Mucosa of gallbladder (tissue), 1 donor: ENCODE measurements at places on chromosomes 3 and 15.
A peak's percentile ranks its signal among the peaks of the same experiment; 100 is the strongest.

GRCh38 chr15:52291204-52291603 lies 4.4 kb downstream of the MYO5C start:
- no peak for DNase-seq

DNA sequence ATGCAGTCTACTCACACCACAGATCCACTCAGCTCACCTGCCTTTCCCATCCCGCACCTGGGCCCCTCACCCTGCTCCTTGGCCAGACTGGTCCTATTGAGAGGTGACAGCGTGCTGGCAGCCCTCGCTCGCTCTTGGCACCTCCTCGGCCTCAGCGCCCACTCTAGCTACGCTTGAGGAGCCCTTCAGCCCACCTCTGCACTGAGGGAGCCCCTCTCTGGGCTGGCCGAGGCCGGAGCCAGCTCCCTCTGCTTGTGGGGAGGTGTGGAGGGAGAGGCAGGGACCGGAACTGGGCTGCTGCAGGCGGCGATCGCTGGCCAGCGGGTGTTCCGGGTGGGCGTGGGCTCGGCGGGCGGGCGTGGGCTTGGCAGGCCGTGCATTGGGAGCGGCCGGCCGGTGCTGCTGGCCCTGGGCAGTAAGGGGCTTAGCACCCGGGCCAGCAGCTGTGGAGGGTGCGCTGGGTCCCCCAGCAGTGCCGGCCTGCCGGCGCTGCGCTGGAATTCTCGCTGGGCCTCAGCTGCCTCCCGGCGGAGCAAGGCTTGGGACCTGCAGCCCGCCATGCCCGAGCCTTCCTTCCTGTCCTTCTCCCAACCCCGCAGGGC lies 45.5 kb upstream of the USP3 start:
- DNase-seq = no peak

DNA sequence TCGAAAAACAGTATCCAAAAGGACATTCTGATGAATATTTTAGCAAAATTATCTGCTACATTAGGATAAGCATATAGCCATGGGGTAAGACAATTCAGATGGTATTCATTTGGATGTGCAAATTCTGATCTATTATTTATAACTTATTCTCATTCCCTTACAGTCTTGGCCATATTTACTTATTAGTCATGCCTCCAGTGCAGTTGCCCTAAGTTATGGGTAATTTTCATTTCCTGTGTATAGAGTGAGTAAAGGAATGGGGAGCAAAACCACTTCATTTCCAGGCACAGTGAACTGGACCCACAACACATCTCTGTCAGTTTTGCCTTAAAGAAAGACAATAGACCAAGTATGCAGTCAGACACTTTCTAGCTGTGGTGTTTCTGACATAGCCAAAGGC lies 134.3 kb downstream of the POLQ start:
- DNase-seq = no peak

GRCh38 chr3:103184772-103185171 lies 750.0 kb downstream of the ZPLD1 start:
- no peak for DNase-seq

- no peak for DNase-seq
These were observed 554.8 kb upstream of the CBLB start for GRCh38 chr3:106423321-106424225.

GRCh38 chr3:38120693-38121450 lies 16.1 kb downstream of the ACAA1 start:
- no peak for DNase-seq

DNA sequence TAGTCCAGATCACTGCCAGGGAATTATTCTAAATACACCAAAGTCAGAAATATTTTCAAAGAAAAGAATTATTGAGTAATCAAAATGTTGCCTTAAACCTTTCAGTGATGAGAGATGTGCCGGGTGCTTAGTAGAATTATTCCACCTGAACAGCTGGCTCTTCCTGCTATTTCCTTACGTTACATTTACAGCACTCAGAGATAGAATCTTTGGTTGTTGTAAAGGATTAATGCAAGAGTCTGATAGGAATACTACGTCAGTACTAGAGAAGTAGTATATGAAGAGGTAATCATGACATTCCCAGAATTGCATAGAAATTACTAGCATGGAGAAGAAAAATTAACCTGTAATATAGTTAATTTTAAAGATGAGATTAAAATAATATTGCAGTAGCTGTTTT lies 50.9 kb upstream of the ZDHHC23 start:
- no peak for DNase-seq

- DNase-seq = no peak
These were observed 160.0 kb upstream of the WNT5A start for GRCh38 chr3:55647063-55647462.

GRCh38 chr3:126083511-126083912 lies 412 bp downstream of the SLC41A3 start:
- no peak for DNase-seq

DNA sequence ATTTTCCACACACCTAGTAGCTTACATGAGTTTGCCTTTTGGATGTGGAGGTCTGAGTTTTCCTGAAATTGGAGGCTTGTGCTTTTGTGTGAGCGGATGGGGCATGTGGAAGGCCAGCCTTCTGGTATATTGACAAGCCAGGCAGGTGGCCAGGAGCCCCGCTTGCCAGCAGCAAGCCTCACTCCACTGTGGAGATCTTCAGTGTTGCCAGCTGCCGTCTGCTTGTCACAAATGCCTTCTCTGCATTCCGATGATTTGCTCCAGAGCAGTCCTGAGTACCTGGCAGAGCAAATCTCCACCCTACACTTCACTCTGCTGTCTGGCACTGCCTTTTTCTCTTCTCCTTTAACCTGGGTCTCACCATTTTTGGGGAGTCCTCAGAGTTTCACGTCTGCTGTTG lies 29.1 kb upstream of the CHST2 start:
- DNase-seq = no peak

DNA sequence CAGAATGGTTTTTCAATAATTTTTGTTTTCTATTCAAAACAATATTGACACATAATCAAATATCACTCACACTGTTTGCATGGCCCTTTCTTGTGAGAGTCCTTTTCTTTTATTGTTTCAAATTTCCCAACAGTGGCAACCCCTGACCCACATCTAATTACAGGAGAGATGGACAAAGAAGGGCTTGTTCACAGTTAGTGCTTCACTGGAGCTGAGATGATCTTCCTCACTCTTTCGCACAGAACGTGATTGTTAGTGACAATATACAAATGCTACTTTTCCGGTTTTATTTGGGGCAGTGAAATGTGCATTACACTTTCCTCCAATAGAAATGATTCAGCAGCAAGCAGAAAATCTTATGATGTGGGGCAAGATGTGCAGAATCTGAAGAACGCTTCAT lies 38.6 kb upstream of the TTC14 start:
- no peak for DNase-seq

DNA sequence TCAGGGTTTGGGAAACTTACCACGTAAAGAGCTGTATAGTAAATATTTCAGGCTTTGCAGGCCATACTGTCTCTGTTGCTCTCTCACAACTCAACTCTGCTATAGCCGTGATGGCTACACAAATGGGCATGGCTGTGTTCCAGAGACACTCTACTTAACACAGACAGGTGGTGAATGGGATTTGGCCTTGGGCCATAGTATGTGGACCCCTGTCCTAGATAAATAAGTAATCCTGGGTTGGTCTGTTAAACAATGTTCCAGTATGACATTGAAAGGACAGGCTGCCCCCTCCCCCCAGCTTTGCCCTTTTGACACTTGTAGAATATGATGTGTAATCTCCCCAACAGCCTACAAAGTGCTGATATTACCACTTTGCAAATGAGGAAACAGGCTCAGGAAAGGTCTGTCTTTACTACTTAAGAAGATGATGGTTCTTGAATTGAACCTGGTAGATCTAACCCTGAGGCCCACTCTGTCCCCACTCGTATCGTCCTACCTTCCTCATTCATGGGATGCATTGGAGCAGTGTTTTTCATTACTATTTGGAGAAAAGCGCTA lies 38.4 kb downstream of the SLCO3A1 start:
- DNase-seq = no peak

DNA sequence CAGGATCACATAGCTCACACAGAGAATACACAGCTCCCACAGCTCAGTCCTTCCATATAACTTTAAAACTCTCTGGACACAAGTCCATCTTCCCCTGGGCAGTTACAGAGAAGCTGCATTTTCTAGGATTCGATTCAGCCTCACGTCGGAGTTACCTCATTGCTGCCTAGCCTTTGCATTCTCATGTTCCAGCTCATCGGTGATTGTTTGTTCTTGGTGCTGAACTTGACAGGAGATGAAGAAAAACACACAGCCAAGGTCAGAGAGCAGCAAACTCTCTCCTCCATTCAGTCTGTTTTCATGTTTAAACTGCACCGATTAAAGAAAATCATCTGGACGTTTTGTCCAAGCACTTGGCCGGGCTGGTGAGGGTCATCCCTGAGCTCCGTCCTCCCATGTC lies 375.5 kb upstream of the CFAP20DC start:
- DNase-seq = peak; percentile 42

- DNase-seq = no peak
These were observed 4.5 kb downstream of the THRB start for GRCh38 chr3:24490151-24490550.

GRCh38 chr3:179615458-179616173 lies 11.0 kb downstream of the NDUFB5 start:
- no peak for DNase-seq

DNA sequence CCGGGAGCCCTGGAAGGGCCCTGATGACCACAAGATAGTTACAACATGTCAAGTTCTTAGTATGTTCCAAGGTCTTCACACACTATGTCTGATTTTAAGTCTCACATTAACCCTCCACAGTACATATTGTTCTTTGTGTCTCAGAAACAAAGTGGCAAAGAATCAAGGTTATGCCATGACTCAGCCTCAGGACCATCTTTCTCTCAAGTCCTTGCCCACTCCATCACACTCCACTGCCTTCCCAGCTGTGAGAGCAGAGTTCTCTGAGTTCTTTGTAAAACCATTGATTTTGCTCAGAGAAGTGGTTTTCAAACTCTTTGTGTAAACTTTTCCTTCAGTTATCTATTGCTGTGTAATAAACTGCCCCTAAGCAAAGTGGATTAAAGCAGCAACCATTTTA lies 67.9 kb upstream of the C3orf80 start:
- no peak for DNase-seq

- DNase-seq = no peak
These were observed 19.4 kb downstream of the RIOX2 start for GRCh38 chr3:97952872-97953271.

DNA sequence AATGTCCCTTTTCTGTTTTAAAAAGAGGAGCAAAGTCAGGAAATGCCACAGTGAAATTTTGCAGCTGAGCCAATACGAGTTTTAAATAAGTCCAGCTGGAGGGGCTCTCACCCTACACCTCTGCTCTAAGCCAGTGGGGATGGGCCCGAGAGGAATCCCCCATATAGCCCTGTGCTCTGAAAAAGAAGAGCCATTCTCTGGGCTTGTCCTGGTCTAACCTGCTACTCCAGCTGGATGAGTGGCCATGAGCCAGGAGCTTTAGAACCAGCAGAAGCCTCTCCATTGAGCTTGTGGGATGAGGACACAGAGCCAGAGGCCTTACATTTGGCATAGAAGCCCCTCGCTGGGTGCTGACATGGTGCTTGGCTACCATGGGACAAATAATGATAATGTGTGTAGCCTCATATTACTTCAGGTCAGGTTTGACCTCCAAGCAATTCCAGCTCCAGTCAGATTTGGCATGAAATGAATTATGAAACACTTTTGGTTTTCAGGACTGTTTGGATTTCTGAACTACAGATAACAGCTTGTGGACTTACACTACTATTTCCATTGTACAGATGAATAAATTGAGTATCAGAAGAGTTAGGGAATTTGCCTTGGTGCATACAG lies 172.4 kb downstream of the CHST2 start:
- DNase-seq = no peak

DNA sequence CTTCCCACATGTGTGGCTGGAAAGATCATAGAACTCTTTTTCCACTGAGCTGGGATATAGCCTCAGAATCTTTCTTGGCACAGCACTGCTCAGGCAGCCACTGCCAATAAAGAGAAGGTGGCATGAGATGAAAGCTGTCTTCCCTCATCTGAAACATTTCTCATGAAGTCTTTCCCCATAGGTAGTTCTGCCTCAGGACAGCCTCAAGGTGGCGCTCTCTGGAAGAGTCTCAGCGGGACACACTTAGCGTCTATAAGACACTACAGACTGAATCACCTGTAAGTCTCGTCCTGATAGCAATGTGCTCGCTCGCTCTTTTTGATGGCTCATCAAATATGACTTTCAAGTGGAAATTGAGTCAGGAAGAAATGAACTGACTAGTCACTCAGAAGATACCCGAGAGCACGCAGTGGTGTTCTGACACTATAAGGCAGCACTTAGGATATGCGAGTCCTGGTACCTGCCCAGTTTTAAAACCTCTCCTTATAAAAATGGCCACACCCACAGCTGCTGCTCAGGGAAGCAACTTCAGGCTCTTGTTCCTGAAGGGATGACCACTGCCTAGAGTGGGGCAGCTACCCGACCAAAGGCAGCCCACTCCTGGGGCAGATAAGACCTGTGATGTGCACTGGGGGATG lies 269.5 kb downstream of the SUCLG2 start:
- DNase-seq = peak; percentile 27

- no peak for DNase-seq
These were observed 381.9 kb downstream of the ERC2 start for GRCh38 chr3:56086355-56086754.

DNA sequence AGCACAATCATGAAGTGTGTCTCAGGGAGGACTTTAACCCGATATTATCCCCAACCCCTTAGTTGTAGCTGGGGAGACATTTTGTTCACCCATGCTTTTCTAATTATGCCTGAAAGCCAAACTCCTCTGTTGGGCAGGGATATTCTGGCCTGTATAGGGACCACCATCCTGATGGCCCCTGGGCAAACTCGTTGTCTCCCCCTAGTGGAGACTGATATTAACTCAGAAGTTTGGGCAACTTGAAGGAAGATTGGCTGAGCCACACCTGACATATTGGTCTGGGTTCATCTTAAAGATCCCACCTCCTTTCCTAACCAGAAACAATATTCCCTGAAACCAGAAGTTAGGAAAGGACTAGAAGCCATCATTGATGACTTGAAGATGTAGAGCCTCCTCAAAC lies 42.3 kb downstream of the TM4SF18 start:
- DNase-seq = no peak

DNA sequence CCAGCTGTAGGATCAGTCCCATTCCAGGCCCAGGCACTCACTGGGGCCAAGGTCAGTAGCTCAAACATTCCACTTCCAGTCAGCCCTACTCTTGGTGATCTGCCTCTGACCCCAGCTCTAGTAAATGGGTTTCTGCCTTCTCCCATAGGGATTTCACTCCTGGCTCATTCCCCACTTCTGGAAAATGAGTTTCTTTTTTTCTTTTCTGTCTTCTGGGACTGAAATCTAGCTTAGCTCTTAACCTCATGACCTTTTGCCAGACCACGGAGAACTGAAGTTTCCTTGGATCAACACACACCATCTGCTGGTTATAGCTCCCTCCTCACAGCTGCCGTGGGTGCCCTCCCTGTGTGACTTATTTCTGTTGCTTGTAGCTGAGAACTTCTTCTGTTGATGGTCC lies 21.3 kb downstream of the MME start:
- no peak for DNase-seq

GRCh38 chr3:172608575-172608974 lies 85.3 kb upstream of the TNFSF10 start:
- DNase-seq = no peak

DNA sequence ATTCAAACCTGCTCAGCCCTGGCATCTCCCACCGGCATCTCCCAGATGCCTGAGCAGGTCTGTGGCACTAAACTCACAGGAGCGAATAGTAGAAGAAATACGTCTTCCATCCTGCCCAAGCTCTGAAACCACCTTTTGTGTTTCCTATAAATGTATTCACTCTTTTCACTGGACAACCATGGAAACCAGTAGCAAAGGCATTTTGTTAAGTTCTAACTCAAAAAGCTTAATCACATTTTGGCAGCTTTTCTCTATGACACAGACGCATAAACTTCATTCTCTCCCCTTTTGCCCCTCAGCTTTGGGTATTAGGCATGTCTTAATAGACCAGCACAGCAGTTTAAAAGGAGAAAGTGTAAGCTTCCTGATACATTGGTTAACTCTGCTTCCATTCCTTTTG lies 24.5 kb upstream of the ARNT2 start:
- DNase-seq = no peak
